ENCODE measurements at places on chromosomes 4 and X. TPM values are rescaled to one million over a fixed set of nuclear protein-coding genes. Genes with fewer than 3 reads are reported as not detected.

DNA sequence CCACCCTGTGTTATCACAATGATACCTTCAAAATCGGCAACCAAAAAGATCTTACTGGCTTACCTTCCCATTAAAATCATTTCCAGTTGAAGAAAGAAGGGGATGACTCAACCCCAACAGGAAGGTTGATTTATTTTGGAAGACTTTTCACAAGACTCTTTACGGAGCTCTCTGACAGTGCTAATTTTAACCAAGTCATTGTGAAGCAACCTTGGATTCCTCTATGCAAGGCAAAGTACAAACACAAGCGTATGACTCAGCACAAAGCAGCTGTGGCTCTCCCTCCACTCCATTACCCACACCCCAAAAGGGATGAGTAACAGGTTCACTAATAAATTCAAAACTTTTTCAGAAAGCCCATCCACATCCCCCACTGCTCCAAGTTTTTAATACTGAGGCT, 213.8 kb upstream of the FGF13 start:
- no peak for DNase-seq

DNA sequence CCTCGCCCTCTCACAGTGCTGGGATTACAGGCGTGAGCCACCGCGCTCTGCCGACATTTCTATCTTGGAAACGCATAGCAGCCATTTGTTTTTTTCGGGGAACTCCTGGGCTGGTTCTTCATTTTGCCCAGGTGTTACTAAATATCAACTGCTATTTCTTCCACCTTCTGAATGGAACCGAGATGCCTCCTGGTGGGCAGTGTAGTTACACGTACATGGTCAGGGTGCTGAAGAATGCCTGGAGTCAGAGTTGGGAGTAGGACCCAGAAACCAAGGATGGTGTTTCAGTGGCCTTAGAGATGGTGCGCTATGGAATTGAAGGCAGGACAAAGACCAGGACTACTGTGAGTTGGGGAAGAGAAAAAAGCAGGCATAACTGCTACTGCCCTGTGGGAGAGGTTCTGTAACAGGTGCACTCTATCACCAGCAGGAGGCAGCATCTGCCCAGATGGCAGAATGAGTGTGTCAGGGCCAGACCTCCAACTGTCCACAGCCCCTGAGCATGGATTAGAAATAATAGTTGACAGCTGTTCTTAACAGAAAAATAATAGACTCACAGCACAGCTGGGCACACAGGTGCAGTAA, 81.7 kb downstream of the ZC4H2 start:
- DNase-seq = peak; percentile 5

GRCh38 chr4:11011249-11011648, 326.7 kb upstream of the CLNK start:
- DNase-seq = no peak

DNA sequence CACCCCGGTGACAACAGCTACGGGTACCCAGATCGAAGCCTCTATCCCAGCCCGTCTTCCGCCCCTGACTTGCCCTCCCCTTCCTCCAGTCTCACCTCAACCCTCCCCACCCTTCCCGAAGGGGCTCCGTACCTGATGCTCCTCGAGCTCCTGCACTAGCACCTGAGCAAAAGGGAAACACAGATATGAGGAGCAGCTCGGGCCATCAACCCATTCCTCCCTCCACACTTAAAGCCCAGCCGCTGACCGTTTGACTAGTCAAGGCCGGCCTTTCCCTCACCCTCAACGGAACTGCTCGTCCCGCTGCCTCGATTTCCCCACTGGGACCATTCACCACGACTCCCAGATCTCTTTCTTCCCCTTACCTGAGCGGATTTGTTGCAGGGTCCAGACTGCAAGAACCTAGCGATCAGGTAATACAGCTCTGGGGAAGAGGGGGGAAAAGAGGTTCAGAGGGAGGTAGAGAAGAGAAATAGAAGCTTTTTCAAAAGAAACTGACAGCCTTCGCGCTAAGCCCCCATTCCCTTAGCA, 731 bp downstream of the BRWD3 start:
- peak; percentile 2 for DNase-seq

DNA sequence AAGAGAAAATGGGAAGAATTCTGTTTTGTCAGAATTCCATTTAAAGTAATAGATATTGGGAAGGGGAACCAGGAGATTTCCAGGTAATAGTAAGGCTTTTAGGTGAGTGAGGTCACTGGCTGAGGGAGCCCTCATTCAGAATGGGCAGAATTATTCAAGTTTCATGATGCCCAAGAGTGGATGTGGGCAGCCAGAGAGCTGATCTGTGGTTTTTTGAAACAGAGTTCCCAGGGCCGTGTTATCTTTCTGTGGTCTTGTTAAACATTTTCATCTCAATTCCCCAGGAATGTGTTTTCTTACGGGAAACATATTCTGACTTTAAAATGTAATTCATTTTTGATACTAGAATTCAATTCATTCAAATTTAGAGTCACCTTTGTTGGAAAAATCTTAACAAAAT, 182.0 kb upstream of the AADAT start:
- no peak for DNase-seq

DNA sequence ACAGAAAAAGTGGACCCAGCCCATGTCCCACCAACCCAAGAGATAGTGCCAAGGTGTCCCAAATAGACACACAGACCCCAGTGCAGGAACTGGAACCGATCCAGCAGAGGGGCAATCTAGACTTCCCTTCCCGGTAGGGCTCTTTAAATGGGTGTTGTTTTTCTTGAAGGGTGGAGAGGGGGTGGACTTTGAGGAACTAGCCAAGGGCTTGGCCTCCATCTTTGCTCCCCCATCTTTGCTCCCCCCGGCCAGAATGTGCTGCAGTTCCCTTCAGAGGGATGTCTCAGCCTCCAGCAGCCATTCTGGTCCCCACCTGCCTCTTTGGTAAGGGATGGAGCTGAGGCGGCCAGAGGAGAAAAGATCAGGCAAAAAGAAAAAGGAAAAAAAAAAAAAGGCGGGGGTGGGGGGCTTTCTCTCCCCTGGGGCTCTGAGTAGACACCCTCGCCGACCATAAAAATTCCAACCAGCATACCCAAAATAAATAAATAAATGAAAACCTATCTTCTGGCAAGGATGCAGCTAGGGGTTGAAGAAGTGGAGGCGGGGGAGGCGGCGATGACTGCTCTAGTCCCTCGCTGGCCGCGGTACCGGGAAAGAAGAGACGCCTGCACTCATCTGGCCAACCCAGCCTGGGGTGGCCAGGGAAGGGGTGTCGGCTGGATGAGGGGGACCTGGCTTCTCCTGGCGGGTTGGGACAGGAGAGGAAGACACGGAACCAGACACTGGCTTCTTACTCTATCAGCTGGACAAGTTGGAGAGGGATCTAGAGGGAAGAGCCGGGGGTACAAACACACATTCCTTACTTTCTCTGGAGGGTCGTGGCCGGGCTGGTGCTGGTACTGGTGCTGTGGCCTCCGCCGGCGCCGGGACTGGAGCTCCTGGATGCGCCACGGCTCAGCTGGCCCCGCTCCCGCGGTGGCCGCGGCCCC, 38.5 kb upstream of the IQSEC2 start:
- DNase-seq = no peak

DNA sequence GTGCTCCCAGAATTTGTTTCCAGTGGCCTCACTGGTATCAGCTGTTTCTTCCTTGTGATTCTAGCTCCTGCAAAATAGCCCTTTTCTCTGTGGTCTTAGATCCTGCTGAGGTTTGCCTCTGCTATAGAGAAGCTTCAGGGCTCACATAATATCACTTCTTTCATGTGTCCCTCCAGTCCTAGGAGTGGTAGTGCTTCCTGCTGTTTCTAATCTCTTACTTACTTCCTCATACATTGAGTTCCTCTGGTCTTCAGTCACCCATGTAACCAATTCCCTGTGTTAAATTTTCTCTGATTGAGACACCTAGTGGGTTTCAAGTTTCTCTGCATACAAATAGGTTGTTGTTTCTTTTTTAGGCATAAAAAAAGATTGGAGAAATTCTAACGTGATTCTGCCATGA, 1567.9 kb downstream of the ARAP2 start:
- DNase-seq = no peak

DNA sequence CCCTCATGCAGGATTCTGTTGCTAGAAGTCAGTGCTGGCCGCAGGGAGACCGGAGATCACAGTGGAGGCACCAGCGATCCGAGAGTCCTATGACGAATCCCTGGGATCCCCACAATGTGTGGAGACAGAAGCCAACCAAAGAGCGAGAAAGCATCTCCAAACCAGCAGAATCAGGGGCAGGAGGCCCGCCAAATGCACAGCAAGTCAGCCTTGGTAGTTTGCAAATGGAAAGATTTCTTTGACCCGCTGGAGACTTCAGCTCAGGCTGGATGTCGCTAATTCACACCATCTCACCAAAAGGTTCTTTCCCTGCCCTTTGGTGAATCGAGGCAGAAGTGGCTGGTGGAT, 505 bp upstream of the PKD2 start:
- peak; percentile 12 for DNase-seq

DNA sequence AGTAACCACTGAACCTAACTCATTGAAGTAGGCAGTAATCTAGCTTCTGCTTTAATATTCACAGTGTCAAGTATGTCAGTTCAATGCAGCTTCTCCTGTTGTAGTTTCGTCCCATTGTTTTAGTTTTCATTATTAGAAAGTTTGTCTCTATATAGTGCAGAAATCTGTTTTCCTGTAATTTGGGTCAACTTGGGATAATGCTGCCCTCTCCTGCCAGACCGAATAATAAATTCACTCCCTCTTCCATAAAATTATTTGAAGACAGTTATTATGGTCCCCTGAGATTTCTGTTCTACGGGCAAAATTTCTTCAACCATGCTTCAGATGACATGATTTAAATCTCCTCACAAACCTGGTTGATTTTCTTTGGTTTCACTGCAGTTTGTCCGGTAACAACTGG, 4.6 kb upstream of the LUZP4 start:
- DNase-seq = no peak

DNA sequence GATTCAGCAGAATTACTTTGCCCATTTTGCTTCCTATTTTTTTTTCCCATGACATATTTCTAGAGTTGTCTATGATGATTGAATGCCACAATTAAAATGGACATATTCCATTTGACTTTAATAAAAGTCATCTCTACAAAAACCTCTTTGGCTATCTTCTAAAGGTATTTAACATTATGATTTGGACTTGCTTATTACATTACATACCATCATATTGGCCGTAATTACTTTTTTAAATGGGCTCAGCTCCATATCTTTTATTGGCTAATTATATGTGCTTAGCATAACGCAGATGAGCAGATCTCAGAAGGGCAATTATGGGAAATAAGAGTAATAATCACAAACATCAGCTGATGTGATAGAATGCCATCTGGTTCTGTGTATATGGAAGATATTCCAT, 4.5 kb upstream of the LNX1 start:
- no peak for DNase-seq

- DNase-seq = peak; percentile 12
Measured at GRCh38 chr4:69025191-69025998, 70.9 kb upstream of the UGT2B7 start.

GRCh38 chr4:177047070-177047850, 254.5 kb upstream of the VEGFC start:
- DNase-seq = peak; percentile 77

- no peak for DNase-seq
Measured at GRCh38 chr4:7171191-7171900, 21.0 kb upstream of the SORCS2 start.

- DNase-seq = no peak
Measured at GRCh38 chrX:17563076-17563475, 174.2 kb upstream of the SCML1 start.

GRCh38 chrX:3206314-3206713, 140.1 kb downstream of the MXRA5 start:
- no peak for DNase-seq

DNA sequence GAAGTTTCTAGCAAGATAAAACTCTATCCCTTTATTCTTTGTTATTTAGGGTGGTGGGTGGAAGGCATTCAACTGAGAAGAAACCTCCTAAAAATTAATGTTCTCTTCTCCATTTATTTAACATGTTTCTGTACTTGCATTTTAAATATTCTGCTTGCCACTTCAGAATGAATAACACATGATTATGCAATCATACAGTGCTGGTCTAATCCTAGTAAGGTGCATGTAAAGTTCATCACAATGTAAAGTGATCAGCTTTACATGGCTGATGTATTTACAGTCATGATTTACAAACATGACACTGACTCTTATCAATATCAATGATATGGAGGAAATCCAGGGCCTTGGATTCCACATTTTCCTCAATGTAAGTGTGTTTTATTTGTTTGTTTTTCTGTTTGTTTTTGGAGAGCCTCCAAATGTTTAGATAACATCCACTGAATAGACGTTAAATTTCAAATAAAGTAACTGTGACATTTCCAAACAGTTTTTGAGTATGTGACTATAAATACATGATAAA, 342.1 kb upstream of the CTSO start:
- no peak for DNase-seq

DNA sequence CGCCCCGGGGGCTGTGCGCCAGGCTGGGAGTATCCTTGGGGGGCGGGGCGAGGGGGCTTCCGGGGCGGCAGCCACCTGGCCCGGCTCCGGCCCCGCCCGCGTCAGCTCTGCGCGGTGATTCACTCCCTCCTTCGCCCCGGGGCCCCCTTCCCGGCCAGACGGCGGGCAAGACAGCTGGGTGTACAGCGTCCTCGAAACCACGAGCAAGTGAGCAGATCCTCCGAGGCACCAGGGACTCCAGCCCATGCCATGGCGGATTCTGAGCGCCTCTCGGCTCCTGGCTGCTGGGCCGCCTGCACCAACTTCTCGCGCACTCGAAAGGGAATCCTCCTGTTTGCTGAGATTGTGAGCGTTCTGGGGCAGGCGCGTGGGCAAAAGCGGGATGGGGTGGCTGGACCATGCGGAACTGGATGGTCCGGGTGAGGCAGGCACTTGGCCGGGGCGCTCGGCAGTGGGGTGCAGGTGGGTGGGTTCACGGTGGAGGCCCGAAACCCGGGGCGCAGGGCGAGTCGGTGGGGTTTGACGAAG, at the start of gene PLP2:
PLP2 (plus strand) TSS at position 147 of the 528 bp plus-strand sequence; CDS start at position 250, 103 bp downstream.
- DNase-seq = no peak

DNA sequence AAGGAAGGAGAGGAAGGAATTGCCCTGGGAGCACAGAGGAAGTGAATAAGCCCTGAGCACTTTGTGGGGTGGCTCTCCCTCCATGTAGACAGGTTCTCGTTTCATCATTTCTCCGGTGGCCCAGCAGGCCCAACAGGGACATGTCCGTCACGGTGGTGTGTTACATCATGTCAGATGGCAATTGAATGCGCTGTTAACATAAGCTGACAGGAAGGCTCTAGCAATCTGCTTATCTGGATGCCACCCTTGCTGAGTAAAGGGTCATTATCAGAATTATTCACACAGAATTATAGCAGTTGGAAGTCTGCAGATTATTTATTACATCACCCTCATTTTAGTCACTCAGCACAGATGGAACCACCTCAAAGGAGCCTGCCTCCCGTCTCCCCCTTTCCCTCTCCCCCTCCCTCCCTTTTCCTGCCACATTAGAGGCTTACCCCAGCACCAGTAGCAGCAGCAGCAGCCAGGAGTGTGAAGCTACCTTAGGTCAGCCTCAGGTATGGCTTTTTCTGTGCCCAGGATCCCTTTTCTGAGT, 124.3 kb upstream of the TRIM2 start:
- no peak for DNase-seq

GRCh38 chr4:17932041-17932440, 89.5 kb downstream of the LCORL start:
- DNase-seq = no peak

GRCh38 chr4:80196922-80197573, at the start of gene PRDM8:
Gene PRDM8 (plus strand): TSS chr4:80197503. CDS start chr4:80200081, 2,578 bp downstream.
- DNase-seq = no peak

MYOZ2 gene
- total RNA-seq = not detected

CYSLTR1 gene
- not detected for total RNA-seq

BMX gene
- total RNA-seq = not detected

HMGN5 gene
- total RNA-seq = 5.0 TPM

USP27X gene
- total RNA-seq = 6.8 TPM

NAP1L2 gene
- 7.2 TPM for total RNA-seq

SSX2B gene
- not detected for total RNA-seq

TMPRSS11D gene
- not detected for total RNA-seq

TMSB15C gene
- 18.7 TPM for total RNA-seq

RPA4 gene
- 0.50 TPM for total RNA-seq

XAGE1A gene
- total RNA-seq = not detected

KCNE5 gene
- 1.9 TPM for total RNA-seq

NCAPG gene
- total RNA-seq = 79.6 TPM
